T-cell (primary cell): ENCODE measurements at places on chromosomes 11 and 22.

- no peaks in the 10 kb centered on the region for H3K36me3 ChIP-seq
- H3K27me3 ChIP-seq: no peaks in the 10 kb centered on the region
- peak overlapping the region; percentile 65 for H3K27ac ChIP-seq
- peak overlapping the region; percentile 55 for H3K4me3 ChIP-seq
These were observed 6.8 kb upstream of the CDKN1C start for GRCh38 chr11:2892215-2892966.

- H3K4me1 ChIP-seq: no peaks in the 10 kb centered on the region
- no peak overlapping the region for H3K27ac ChIP-seq
- no peaks in the 10 kb centered on the region for H3K27me3 ChIP-seq
- no peak overlapping the region for H3K4me3 ChIP-seq
- no peaks in the 10 kb centered on the region for H3K36me3 ChIP-seq
- no peak for DNase-seq
These were observed 26.2 kb upstream of the ME3 start for GRCh38 chr11:86698639-86699038.

DNA sequence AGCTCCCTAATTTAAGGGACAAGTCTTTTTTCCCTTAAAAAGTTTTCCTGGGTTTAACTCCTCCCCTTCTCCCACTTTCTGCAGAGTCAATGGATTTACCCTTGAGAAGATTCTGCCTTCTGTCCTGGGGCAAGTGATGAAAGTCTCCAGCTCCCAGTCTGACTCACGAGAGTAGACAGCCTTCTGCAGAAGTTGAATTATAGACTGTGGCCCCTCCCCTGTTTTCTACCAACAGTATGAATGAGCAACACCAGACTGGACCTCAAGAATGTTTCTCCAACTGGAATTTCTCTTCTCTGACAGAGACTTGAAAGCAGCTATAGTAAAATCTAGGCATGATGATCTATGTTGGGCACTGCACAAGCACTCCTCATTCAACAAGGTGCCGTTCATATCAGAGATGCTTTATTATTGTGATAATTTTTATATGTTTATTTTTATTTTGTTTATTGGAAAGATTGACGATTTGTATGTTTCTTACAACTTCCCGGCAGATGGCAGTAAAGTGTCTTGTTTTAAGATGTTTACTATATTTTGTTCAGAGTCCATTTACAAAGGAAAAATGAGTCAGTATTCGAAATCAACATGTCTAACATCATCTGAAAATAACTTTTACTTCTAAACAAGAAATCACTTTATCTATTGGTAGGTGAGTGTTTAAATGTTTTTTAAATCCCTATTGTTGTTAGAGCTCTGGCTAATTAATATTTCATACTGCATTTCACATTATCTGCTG, 56.6 kb downstream of the LMO2 start:
- H3K4me3 ChIP-seq: no peak overlapping the region
- no peak for DNase-seq
- H3K4me1 ChIP-seq: no peaks in the 10 kb centered on the region
- no peak overlapping the region for H3K27ac ChIP-seq

GRCh38 chr22:37008365-37008764, 10.9 kb downstream of the TST start:
- H3K36me3 ChIP-seq: no peaks in the 10 kb centered on the region
- no peaks in the 10 kb centered on the region for H3K4me1 ChIP-seq
- H3K4me3 ChIP-seq: no peak overlapping the region
- peaks cover 16% of the 10 kb centered on the region for H3K27me3 ChIP-seq
- H3K27ac ChIP-seq: no peak overlapping the region

DNA sequence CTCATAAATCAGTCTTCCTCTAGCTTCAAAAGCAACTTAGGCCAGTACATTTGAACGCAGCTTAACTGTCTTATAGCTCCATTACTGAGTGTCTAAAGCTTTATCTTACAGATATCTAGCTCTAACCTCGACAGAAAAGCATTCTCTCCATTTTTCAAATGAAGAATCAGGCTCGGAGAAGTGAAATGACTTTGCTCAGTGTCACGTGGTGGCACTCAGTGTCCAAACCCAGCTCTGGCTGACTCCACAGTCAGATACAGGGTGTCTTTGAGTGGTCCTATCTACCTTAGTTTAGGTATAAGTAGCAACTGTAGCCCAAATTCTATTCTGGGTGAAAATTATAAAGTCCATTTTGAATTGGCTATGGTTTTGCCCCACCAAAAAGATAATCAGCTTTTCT, 38.7 kb upstream of the CHST1 start:
- H3K27ac ChIP-seq: no peak overlapping the region
- no peaks in the 10 kb centered on the region for H3K4me1 ChIP-seq
- no peaks in the 10 kb centered on the region for H3K27me3 ChIP-seq
- H3K4me3 ChIP-seq: no peak overlapping the region
- DNase-seq: no peak

DNA sequence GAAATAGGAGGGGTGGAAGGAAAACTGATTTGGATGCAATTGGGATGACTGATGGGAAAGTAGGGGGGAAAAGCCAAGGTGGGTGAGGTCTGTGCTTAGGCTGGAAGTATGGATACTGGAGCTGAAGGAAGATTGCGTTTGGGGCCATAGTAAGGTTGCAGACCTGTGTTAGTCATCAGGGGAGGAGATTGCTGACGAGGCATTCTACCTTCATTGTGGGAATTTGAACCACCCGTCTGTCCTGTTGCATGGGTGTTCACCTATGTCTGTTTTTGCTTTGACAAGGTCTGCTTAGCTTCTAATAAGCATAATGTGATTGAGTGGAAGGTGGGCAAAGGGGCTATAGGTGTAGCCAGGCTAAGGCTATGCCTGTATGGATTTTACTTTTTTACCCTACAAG, 323.8 kb downstream of the BLID start:
- DNase-seq: no peak
- no peaks in the 10 kb centered on the region for H3K27me3 ChIP-seq
- no peaks in the 10 kb centered on the region for H3K36me3 ChIP-seq
- no peak overlapping the region for H3K4me3 ChIP-seq
- H3K27ac ChIP-seq: no peak overlapping the region

GRCh38 chr11:34910817-34911216, 5.4 kb downstream of the APIP start:
- DNase-seq: no peak
- no peak overlapping the region for H3K4me3 ChIP-seq
- H3K27ac ChIP-seq: no peak overlapping the region
- no peaks in the 10 kb centered on the region for H3K27me3 ChIP-seq
- no peaks in the 10 kb centered on the region for H3K36me3 ChIP-seq
- H3K4me1 ChIP-seq: peaks cover 8% of the 10 kb centered on the region

GRCh38 chr11:69943066-69943465, 123.8 kb upstream of the FGF3 start:
- H3K36me3 ChIP-seq: no peaks in the 10 kb centered on the region
- H3K4me1 ChIP-seq: no peaks in the 10 kb centered on the region
- no peak overlapping the region for H3K27ac ChIP-seq
- no peak overlapping the region for H3K4me3 ChIP-seq
- DNase-seq: no peak
- H3K27me3 ChIP-seq: peaks cover 3% of the 10 kb centered on the region

GRCh38 chr22:35634015-35634414, 14.2 kb upstream of the APOL6 start:
- no peaks in the 10 kb centered on the region for H3K36me3 ChIP-seq
- no peak for DNase-seq
- H3K4me3 ChIP-seq: no peak overlapping the region
- H3K27ac ChIP-seq: no peak overlapping the region
- no peaks in the 10 kb centered on the region for H3K4me1 ChIP-seq

GRCh38 chr11:119205080-119205479, 1.1 kb upstream of the CBL start:
- no peak overlapping the region for H3K4me3 ChIP-seq
- H3K27ac ChIP-seq: no peak overlapping the region
- no peaks in the 10 kb centered on the region for H3K36me3 ChIP-seq
- DNase-seq: no peak
- H3K4me1 ChIP-seq: peaks cover 22% of the 10 kb centered on the region

- H3K36me3 ChIP-seq: peaks cover 12% of the 10 kb centered on the region
- DNase-seq: no peak
- H3K4me1 ChIP-seq: peaks cover 18% of the 10 kb centered on the region
These were observed 7.0 kb downstream of the RASSF7 start for GRCh38 chr11:567629-568292.

- DNase-seq: no peak
- no peak overlapping the region for H3K4me3 ChIP-seq
These were observed 20.3 kb downstream of the MRGPRD start for GRCh38 chr11:68960294-68961071.

DNA sequence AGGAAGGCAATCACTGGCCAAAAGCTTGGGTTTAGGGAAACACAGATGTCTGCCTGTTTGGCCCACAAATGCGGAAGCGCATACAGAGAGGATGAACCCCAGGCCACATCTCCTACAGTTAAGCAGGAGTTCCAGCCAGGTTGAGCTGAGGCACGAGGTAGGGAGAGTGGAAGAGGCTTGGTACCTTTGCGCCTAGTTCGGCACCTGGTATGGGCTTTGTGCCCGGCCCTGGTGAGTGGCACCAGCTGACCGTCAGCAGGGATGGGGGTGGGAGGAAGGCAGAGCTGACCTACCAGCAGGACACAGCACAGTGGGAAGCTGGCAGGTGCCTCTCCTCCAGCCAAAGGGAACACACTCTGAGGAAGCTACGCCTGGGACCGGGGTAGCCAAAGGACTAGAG, 57.6 kb downstream of the KCNC1 start:
- H3K4me3 ChIP-seq: no peak overlapping the region
- no peaks in the 10 kb centered on the region for H3K27me3 ChIP-seq
- peaks cover 5% of the 10 kb centered on the region for H3K36me3 ChIP-seq
- H3K4me1 ChIP-seq: no peaks in the 10 kb centered on the region
